GM06990 (cell line): ENCODE measurements at places on chromosomes 11 and 22.

DNA sequence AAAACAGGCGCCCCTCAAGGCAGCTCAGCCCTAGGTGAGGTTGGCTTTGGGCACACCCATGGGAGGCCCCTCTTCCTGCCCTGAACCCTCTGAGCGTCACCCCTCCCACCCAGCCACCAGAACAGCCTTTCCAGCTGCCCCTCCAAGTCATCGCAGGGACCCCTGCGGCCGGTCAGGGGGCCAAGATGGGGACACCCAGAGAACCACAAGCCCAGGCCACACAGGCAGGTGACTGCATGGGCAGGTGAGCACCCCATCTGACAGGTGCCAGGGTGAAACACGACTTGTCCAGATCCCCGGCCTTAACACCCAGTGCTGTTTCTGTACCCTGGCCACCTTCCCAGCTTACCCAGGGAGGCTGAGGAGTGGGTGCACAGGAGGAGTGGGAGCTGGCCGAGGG lies 24.6 kb upstream of the GRAMD4 start:
- DNase-seq = no peak

GRCh38 chr11:56013805-56014204 lies 13.6 kb upstream of the OR5AS1 start:
- DNase-seq = no peak

- no peak for DNase-seq
Observed at GRCh38 chr22:43474161-43475101, 62.6 kb downstream of the MPPED1 start.

DNA sequence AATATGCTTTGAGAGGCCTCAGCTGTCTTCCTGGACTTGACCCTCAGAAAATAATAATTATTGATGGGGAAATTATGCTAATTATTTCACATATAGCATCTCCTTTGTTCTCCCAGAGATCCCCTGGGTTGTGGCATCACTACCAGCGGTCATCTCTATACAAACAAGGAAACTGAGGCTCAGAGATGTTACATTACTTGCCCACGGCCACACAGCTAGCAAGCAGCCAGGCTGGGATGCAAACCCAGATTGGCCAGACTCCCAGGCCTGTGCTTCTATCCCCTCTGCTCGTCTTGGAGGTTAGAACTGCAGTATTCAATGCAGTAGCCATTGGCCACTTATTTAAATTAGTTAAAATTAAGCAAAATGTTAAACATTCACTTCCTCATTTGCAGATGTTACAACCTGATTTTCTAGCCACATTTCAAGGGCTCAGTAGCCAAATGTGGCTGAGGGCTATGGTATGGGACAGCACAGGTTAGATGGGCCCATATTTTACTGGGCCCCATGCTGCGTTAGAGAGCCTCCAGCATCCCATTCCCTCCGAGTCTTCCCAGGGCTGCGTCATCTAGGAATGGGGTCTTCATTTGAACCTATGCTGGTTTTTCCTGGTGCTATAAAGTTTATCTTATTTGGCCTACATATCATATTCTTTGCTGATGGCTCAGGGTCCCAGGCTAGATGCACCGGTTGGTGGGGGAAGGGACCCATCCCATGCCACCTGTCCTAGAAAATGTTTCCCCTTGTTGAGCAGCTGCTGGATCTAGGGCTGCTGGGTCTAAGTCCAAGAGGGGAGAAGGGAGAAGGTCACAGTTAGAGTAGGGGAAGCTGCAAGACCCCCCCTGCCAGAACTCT lies 2.2 kb downstream of the SLC35C1 start:
- no peak for DNase-seq

DNA sequence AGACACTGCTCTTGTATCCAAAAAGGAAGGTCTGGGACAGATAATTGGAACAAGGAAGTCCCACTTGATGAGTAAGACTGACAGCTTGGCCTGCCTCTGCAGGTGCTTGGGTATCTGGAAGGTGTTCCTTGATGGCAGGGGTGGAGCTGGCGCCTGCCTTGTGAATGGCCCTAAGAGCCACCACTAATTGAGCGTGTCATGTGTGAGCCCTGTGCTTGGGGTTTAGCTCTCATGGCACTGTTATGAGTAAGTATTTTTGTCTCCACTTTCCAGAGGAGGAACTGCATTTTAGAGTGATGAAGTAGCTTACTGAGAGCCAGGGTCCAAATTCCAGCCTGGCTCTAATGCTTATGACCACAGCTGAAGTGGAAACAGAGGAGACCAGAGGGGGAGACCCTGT lies 71.2 kb upstream of the NECTIN1 start:
- DNase-seq = no peak

GRCh38 chr11:117934526-117935307 lies 5.5 kb upstream of the TMPRSS13 start:
- no peak for DNase-seq

GRCh38 chr22:36433318-36434231 lies 45.8 kb upstream of the MYH9 start:
- DNase-seq = no peak

DNA sequence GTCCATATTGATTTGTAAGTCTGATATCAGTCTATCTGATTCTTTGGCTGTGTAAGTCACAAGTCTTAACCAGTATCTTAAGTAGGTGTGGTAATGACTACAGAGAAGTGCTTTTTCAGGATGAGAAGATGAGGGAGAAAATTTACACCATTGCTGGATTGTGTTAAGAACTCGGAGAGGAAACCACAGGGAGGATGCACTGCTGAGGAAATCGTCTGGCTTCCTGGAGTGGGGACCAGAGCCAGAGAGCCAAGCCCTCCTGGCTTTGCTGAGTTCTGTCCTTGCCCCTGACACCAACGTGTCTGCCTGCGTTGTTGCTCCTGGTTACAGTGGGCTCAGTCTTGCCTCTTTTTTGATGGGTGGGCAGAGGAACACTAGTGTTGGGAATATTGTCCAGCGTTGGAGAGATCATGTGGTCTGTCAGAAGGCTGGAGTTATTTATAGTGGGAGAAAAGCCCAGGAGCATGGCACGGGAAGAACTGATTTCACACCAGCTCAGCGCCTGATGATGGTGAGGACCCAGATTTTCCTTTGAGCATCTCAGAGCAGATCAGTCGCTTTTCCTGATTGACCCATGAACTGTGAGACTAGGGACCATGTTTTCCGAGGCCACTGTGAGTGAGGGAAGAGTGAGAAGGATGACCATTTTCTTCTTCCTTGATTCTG lies 29.6 kb downstream of the MARK2 start:
- no peak for DNase-seq

- no peak for DNase-seq
Observed at GRCh38 chr22:23787910-23788309, 1.1 kb downstream of the SMARCB1 start.

GRCh38 chr22:17779286-17780115 lies 5.2 kb upstream of the BID start:
- DNase-seq = peak; percentile 85

DNA sequence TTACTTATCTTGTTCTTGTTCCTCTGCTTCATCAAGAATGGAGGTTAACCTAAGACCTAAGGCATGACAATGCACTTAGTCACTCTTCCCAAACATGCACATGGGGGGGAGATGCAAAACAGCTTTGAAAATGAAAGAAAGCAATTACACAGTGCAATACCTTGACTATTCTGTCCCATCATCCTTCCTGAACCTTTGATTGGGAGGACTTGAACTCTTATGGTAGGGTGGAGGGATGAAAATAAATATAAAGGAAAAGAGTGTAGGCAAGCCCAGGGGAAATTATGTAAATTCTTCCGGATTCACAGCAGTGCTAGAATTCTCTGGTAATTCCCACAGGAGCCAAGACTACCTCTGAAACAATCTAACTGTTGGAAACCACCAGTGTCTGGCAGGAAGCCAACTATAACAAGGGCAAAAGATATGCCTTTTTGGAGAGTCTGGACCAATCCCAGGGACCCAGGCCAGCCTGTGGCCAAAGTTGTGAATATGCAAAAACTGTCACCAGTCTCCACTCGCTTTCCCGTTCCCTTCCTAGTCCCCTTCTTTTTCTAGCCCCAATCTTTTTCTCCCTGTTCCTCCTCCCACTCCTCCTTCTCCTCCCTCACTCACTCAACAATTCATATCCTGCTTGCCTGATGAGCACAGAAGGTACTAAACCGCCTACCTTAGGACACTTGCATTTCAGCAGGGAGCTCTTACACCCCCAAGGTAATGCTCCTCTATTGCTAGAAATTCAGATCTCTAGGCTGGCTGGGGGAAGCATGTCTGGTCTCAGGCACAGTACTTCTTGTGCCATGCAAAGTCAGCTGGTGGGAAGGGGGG lies 2.5 kb upstream of the RCN1 start:
- DNase-seq = no peak

- DNase-seq = no peak
Observed at GRCh38 chr11:90646706-90647105, 423.9 kb upstream of the CHORDC1 start.

GRCh38 chr22:19717181-19717580 lies 2.9 kb downstream of the SEPTIN5 start:
- no peak for DNase-seq

- no peak for DNase-seq
Observed at GRCh38 chr11:118050208-118050891, 26.5 kb upstream of the TMPRSS4 start.
